ENCODE measurements at places on chromosomes 4 and X. TPM values are rescaled to one million over a fixed set of nuclear protein-coding genes. Genes with fewer than 3 reads are reported as not detected.

The XKRX gene
- total RNA-seq, result 0.15 TPM

The MTNR1A gene
- not detected for total RNA-seq

The USP17L27 gene
- total RNA-seq, result not detected

The CPZ gene
- 0.48 TPM for total RNA-seq

The PHOX2B gene
- total RNA-seq, result not detected

- H3K27ac ChIP-seq, result no peak overlapping the region
- H3K4me3 ChIP-seq, result no peak overlapping the region
- no peak for DNase-seq
- H3K4me1 ChIP-seq, result no peaks in the 10 kb centered on the region
- no peaks in the 10 kb centered on the region for H3K36me3 ChIP-seq
Observed at GRCh38 chr4:13492747-13493146, 8.6 kb upstream of the RAB28 start.

GRCh38 chr4:129358571-129358970 lies 262.6 kb downstream of the C4orf33 start:
- H3K4me3 ChIP-seq, result no peak overlapping the region
- no peaks in the 10 kb centered on the region for H3K4me1 ChIP-seq
- no peak for DNase-seq
- peaks cover 11% of the 10 kb centered on the region for H3K27me3 ChIP-seq
- H3K36me3 ChIP-seq, result no peaks in the 10 kb centered on the region

- H3K4me1 ChIP-seq, result peaks cover 91% of the 10 kb centered on the region
- peak overlapping the region; percentile 67 for H3K4me3 ChIP-seq
- H3K27ac ChIP-seq, result peak overlapping the region; percentile 77
- DNase-seq, result no peak
Observed at GRCh38 chr4:40241941-40242340, 45.1 kb downstream of the RHOH start.

GRCh38 chr4:87370068-87370467 lies 20.9 kb downstream of the HSD17B11 start:
- peaks cover 39% of the 10 kb centered on the region for H3K36me3 ChIP-seq
- H3K27me3 ChIP-seq, result no peaks in the 10 kb centered on the region
- DNase-seq, result no peak
- H3K4me1 ChIP-seq, result no peaks in the 10 kb centered on the region

DNA sequence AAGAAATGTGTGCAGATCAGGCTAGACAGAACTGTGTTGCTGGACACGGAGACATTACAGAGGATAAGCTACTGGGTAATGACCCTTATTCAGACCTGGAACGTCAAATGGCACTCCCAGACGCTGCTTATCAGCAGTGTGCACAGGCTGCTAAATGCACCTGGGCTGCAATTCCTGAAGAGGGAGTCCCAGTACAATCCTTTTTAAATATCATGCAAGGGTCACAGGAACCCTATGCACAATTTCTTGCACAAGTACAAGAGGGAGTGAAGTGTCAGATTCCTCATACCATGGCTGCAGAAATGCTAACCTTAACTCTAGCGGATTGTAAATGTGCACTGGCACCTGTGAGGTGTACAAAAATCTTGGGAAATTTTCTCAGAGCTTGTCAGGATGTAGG lies 16.9 kb downstream of the SPIN2B start:
- peaks cover 12% of the 10 kb centered on the region for H3K4me1 ChIP-seq
- no peaks in the 10 kb centered on the region for H3K27me3 ChIP-seq
- no peak for DNase-seq
- peaks cover 9% of the 10 kb centered on the region for H3K36me3 ChIP-seq
- H3K27ac ChIP-seq, result no peak overlapping the region
- no peak overlapping the region for H3K4me3 ChIP-seq

DNA sequence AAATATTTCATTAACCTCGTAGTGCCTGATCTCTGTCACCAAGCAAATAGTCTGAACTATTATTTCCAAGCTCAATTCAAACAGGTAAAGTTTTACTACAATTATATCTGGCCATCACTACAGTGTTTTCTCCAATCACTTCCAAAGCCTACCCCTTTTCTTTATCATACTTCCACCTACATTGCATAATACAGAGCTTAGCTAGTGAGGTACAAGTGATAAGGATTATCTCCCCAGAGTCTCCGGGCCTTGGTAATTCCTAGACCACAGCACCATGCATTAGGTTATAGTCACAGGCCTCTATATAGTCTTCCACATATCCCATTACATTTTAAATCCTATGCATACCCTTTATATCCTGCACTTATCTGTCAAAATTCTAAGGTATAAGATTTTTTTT lies 154.2 kb downstream of the SNCA start:
- no peaks in the 10 kb centered on the region for H3K36me3 ChIP-seq
- H3K27ac ChIP-seq, result no peak overlapping the region
- DNase-seq, result no peak
- H3K4me3 ChIP-seq, result no peak overlapping the region
- peaks cover 4% of the 10 kb centered on the region for H3K4me1 ChIP-seq

GRCh38 chr4:144894573-144894972 lies 203.4 kb downstream of the ANAPC10 start:
- H3K27ac ChIP-seq, result no peak overlapping the region
- no peaks in the 10 kb centered on the region for H3K4me1 ChIP-seq
- H3K36me3 ChIP-seq, result no peaks in the 10 kb centered on the region
- no peak overlapping the region for H3K4me3 ChIP-seq
- DNase-seq, result no peak

GRCh38 chr4:182400790-182401189 lies 157.6 kb downstream of the TENM3 start:
- no peaks in the 10 kb centered on the region for H3K27me3 ChIP-seq
- H3K36me3 ChIP-seq, result no peaks in the 10 kb centered on the region
- no peaks in the 10 kb centered on the region for H3K4me1 ChIP-seq
- no peak for DNase-seq
- no peak overlapping the region for H3K27ac ChIP-seq
- H3K4me3 ChIP-seq, result no peak overlapping the region

DNA sequence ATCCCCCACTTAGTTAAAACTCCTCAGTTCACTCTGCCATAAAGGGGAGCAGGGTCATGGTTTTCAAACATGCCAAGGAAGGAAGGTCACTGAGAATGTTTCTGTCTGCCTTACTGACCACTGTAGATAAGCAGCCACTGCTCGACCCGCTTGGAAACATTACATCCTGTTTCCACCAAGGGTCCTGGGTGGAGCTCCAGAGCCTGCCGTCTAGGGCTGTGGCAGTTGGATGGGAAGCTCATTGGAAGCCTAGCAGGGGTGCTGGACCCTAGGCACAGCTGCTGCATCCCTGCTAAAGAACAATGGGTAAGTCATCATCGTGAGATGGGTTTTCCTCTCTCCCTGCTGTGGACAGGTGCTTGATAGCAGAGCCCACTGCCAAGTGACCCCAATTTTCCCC lies 76.0 kb upstream of the SRD5A3 start:
- DNase-seq, result no peak
- no peak overlapping the region for H3K27ac ChIP-seq
- H3K4me3 ChIP-seq, result no peak overlapping the region

DNA sequence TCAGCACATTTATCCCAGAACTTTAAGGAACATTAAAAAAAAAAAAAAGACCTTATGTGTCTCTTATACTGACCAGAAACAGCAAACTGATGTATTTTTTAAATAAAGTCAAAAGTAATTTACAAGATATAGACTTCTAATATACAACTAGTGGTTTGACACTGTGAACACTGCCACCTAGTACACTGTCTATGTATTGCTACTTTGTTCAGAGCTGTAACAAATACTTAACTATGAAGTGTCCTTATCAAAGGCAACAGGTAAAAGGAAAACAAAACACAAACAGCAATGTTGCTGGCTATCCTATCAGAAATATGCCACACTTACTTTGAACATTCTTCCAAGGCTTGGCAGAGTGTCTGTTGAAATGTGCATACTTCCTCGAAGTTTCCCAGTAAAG lies 60.4 kb downstream of the CD40LG start:
- peaks cover 33% of the 10 kb centered on the region for H3K4me1 ChIP-seq
- H3K27ac ChIP-seq, result no peak overlapping the region
- H3K27me3 ChIP-seq, result no peaks in the 10 kb centered on the region
- no peak for DNase-seq
- peaks cover 52% of the 10 kb centered on the region for H3K36me3 ChIP-seq

- H3K4me1 ChIP-seq, result no peaks in the 10 kb centered on the region
- no peaks in the 10 kb centered on the region for H3K27me3 ChIP-seq
- no peaks in the 10 kb centered on the region for H3K36me3 ChIP-seq
- no peak overlapping the region for H3K4me3 ChIP-seq
- no peak overlapping the region for H3K27ac ChIP-seq
Observed at GRCh38 chrX:99095965-99096635, 1314.0 kb downstream of the PCDH19 start.

GRCh38 chr4:82042042-82042441 lies 331.7 kb downstream of the HNRNPD start:
- peaks cover 2% of the 10 kb centered on the region for H3K4me1 ChIP-seq
- H3K4me3 ChIP-seq, result no peak overlapping the region
- H3K27me3 ChIP-seq, result peaks cover 57% of the 10 kb centered on the region
- no peak overlapping the region for H3K27ac ChIP-seq
- DNase-seq, result no peak
- no peaks in the 10 kb centered on the region for H3K36me3 ChIP-seq

DNA sequence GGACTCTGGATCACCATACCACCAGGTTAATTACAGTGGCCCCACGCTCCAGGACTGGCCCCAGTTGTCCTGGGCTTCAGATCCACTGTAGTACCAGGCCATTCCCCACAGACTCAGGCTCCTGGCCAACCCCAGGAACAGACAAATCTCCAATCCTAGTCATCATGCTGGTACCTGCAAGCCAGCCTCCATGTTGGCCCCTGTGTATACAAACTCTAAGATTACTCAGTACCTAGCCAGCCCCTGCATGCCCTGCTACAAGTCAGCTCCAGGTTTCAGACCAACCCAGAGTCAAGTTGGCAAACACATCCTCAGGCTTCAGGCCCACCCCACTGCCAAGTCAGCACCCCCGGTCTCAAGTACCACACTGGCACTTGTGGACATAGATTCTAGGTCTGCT lies 85.9 kb downstream of the KLF8 start:
- no peaks in the 10 kb centered on the region for H3K36me3 ChIP-seq
- DNase-seq, result no peak
- H3K4me3 ChIP-seq, result no peak overlapping the region
- H3K27ac ChIP-seq, result no peak overlapping the region
- no peaks in the 10 kb centered on the region for H3K27me3 ChIP-seq

DNA sequence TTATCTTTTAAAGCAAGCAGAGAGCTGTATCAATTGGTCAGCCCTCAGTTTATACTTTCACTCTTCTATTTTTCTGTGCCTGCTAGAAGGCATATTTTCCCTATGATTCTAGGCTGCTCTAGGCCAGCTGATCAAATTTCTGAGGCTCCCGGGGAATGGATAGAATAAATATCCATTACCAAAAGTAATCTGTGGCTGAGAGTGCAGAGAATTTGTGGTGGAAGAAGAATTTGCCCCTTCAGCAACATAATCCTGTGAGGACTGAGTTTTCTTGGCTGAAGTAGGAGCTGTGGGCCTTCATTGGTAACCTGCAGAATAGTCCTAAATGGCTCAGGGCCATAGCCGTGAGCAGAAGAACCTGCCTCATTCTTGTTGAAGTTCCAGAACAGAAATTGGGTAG lies 314.6 kb upstream of the CASK start:
- no peak overlapping the region for H3K4me3 ChIP-seq
- DNase-seq, result no peak
- H3K36me3 ChIP-seq, result no peaks in the 10 kb centered on the region
- H3K27me3 ChIP-seq, result no peaks in the 10 kb centered on the region
- no peak overlapping the region for H3K27ac ChIP-seq
- H3K4me1 ChIP-seq, result peaks cover 5% of the 10 kb centered on the region

GRCh38 chrX:153875391-153876111 lies 10.4 kb downstream of the L1CAM start:
- peak; percentile 73 for DNase-seq
- peaks cover 11% of the 10 kb centered on the region for H3K4me1 ChIP-seq
- H3K4me3 ChIP-seq, result peak overlapping the region; percentile 10
- H3K27me3 ChIP-seq, result peaks cover 18% of the 10 kb centered on the region

DNA sequence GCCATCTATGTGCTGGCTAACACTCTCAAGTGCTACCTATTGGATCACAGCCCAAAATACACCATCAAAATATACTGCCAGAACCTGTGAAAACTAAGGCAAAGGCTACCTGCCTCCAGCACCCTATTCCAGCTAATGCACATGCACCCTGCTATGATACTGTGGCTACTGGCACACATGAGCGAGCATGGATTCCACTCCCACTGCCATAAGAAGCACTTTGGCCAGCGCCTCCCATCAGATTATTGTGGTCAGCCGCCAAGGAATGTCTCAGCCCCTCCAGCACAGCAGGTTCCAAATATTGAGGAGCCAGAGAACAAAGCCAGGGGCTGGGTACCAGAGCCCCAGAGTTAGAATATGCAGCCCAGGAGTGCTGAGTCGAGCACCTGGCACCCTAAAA lies 32.5 kb upstream of the TMPRSS11F start:
- no peak overlapping the region for H3K27ac ChIP-seq
- no peak for DNase-seq
- H3K27me3 ChIP-seq, result peaks cover 8% of the 10 kb centered on the region
- H3K4me3 ChIP-seq, result no peak overlapping the region

GRCh38 chr4:7295911-7296660 lies 103.7 kb downstream of the SORCS2 start:
- no peak for DNase-seq
- H3K4me3 ChIP-seq, result no peak overlapping the region
- no peaks in the 10 kb centered on the region for H3K36me3 ChIP-seq
- no peaks in the 10 kb centered on the region for H3K4me1 ChIP-seq

- peaks cover 4% of the 10 kb centered on the region for H3K27me3 ChIP-seq
- no peaks in the 10 kb centered on the region for H3K36me3 ChIP-seq
- no peaks in the 10 kb centered on the region for H3K4me1 ChIP-seq
- no peak overlapping the region for H3K4me3 ChIP-seq
Observed at GRCh38 chrX:150038315-150038714, 100.0 kb upstream of the EOLA2 start.

- H3K4me3 ChIP-seq, result no peak overlapping the region
- peak; percentile 34 for DNase-seq
- no peak overlapping the region for H3K27ac ChIP-seq
- no peaks in the 10 kb centered on the region for H3K36me3 ChIP-seq
- no peaks in the 10 kb centered on the region for H3K4me1 ChIP-seq
- no peaks in the 10 kb centered on the region for H3K27me3 ChIP-seq
Observed at GRCh38 chr4:602559-602942, 22.8 kb upstream of the PDE6B start.

- no peaks in the 10 kb centered on the region for H3K27me3 ChIP-seq
- no peaks in the 10 kb centered on the region for H3K4me1 ChIP-seq
- H3K36me3 ChIP-seq, result no peaks in the 10 kb centered on the region
- H3K4me3 ChIP-seq, result no peak overlapping the region
Observed at GRCh38 chr4:125104616-125105015, 210.1 kb upstream of the FAT4 start.

- DNase-seq, result no peak
- H3K27me3 ChIP-seq, result peaks cover 1% of the 10 kb centered on the region
- H3K4me1 ChIP-seq, result no peaks in the 10 kb centered on the region
- H3K4me3 ChIP-seq, result no peak overlapping the region
Observed at GRCh38 chrX:40446921-40447320, 133.8 kb upstream of the ATP6AP2 start.

DNA sequence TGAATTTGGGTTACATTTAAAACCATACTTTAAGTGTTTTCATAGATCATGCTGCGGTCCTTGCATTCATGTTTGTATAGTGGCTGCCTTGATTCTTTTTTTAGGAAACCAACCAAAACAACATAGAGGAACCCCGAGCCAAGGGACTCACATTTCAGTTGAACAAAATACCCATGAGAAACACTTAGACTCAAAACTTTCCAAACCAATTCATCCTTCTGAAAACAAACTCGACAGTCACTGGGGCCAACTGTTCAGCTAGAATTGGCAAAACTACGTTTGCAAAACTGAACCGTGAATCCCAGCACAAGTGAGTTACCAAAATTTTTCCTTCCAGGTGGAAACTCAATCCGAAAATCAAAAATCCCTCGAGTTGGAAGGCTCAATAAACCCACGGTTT lies 1.4 kb downstream of the ADGRA3 start:
- no peak for DNase-seq
- H3K27ac ChIP-seq, result no peak overlapping the region
- H3K36me3 ChIP-seq, result peaks cover 3% of the 10 kb centered on the region
- peaks cover 4% of the 10 kb centered on the region for H3K4me1 ChIP-seq
- no peak overlapping the region for H3K4me3 ChIP-seq
- peaks cover 24% of the 10 kb centered on the region for H3K27me3 ChIP-seq
